SHP77 treated with DMSO at 0.1 percent for 48 hours (cell line): ENCODE measurements at places on chromosomes 5 and 9.
A peak's percentile ranks its signal among the peaks of the same experiment; 100 is the strongest.

- DNase-seq = no peak
Observed at GRCh38 chr5:135195270-135195608, 161.2 kb upstream of the PITX1 start.

GRCh38 chr5:154756009-154756867, 1.1 kb downstream of the LARP1 start:
- DNase-seq = no peak

GRCh38 chr5:56900858-56901578, 8.4 kb upstream of the SETD9 start:
- DNase-seq = peak; percentile 42

- no peak for DNase-seq
Observed at GRCh38 chr5:159058716-159059636, 40.7 kb downstream of the EBF1 start.

DNA sequence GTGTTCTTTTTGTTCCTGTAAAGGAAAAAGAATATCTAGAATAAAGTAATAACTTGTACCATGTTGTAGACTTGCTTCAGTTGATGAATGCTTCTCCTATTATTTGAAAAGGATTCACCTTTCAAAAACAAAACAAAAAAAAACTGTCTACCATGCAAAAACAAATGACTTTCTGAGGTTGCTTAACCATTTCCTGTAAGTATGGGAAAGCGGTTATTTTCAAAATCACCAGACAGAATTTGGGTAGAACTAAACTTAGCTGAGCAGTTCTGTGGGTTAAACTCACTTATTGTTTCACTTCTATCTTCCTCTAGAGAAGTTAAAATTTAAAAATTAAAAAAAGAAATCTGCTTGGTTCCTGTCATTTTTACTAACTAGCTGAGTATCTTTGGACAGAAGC, 25.2 kb downstream of the LNPEP start:
- no peak for DNase-seq

GRCh38 chr5:112784726-112785125, 47.0 kb downstream of the APC start:
- no peak for DNase-seq

- DNase-seq = no peak
Observed at GRCh38 chr5:95727764-95728191, 3.4 kb upstream of the RHOBTB3 start.

DNA sequence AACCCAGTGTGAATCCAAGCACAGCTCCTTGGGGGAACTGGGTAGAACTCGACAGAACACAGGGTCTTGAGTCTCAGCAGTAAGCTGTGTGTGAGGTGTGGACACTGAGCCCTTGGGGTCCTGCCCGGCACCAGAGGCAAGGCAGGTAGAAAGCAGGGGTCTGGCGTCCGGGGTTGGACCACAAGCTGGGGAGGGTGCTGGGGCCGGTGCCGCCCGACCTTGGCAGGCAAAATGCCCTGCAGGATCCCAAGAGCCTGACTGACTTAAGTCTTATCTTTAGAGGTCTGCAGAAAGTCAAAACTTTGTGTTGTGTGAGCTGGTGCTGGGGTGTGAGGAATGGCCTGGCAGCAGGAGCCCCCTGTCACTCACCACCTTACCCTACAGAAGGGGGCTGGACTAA, 49.3 kb downstream of the HABP4 start:
- no peak for DNase-seq

DNA sequence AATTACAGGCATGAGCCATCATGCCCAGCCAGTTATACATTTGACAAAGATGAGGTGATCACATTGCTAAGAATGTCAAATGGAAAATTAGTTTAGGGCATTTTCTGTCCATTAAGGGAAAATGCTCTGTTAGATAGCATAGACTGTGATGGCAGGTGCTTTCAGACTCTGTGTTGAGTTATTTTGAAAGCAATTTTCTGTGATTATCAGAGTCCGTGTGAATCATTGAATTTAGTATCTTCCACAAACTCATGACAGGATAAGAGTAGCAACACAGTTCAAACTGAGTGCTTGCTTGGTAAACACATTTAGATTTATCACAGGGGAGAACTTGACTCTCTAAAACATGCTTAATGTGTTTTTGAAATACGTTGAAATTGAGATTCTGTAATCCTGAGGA, 69.0 kb downstream of the GAPVD1 start:
- DNase-seq = no peak

GRCh38 chr5:147628058-147628895, 118.4 kb upstream of the DPYSL3 start:
- peak; percentile 58 for DNase-seq

DNA sequence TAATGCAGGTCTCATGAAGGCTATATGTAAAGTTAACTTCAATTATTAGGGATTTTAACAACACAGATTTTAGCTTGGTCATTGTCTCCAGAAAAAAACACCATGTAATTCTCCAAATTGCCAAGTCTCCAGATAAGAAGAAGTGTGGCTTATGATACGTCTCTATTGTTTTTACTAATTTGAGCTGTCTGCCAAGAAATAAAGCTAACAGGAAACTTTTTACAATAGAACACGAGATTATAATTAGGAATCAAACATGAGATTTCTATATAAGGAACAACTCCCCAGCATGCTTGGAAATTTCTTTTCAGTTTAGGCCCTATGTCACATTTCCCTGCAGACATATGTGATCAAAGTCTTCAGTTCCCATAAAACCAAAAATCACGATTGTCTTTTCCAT, 142.7 kb downstream of the MCTP1 start:
- DNase-seq = no peak

- no peak for DNase-seq
Observed at GRCh38 chr9:111147041-111147440, 108.8 kb upstream of the LPAR1 start.

GRCh38 chr5:126433701-126434100, 10.5 kb downstream of the GRAMD2B start:
- no peak for DNase-seq

GRCh38 chr9:137161558-137162486, 8.0 kb downstream of the LRRC26 start:
- no peak for DNase-seq

- DNase-seq = no peak
Observed at GRCh38 chr9:12773562-12773961, 1.3 kb upstream of the LURAP1L start.

DNA sequence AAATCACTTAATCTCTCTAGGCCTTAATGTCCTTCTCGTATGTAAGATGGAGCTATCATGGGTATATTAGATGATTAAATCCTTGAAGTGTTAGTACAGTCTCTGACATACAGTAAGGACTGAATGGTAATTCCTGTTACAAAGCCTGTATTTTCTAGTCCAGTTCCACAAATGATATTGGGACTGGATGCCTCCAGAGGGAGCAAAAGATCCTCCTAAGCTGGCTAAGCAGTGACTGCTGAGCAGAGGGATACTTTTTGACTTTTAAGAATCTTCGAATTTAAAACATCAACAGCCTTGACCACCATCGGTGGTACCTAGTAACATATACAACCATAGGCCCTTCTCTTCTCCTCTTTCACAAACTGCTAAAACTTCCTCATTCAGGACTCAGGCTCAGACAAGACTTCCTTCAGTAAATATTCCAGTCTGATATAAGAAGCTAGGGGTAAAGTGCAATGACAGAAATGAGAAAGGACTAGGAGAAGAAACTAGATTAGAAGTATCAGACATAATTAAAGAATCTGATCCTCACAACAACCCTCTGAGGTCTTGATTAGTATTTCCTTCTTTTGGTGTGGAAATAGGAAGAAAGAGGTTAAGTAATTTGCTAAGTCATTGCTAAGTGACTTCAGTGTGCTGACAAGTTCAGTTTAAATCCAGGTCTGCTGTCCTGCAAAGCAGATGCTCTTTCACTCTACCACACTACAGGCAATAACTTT, 13.9 kb downstream of the PTAR1 start:
- DNase-seq = no peak

- DNase-seq = no peak
Observed at GRCh38 chr5:124460642-124461041, 285.8 kb downstream of the ZNF608 start.

- no peak for DNase-seq
Observed at GRCh38 chr5:112124788-112125187, 294.3 kb downstream of the EPB41L4A start.

DNA sequence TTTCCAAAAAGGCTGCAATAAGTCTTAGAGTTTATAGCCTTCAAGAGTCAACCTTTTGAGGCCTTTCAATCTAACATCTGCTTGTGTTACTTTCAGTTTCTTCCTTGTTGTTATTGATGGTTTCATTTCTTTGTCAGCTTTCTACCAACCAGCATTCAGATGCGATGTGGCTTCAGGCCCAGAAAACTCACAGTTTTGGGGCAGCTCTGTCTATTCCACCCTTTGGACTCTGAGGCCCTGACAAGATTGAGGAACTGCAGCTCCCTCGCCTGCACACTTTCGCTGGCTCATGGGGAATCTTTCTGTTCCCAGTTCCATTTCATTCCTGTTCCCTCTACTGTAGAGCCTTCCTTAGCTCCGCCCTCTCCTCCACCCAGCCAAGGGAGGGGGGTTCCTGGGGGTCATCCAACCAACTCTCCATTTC, 13.3 kb upstream of the WHRN start:
- no peak for DNase-seq

GRCh38 chr5:139284295-139284694, 9.2 kb upstream of the MATR3 start:
- DNase-seq = no peak

DNA sequence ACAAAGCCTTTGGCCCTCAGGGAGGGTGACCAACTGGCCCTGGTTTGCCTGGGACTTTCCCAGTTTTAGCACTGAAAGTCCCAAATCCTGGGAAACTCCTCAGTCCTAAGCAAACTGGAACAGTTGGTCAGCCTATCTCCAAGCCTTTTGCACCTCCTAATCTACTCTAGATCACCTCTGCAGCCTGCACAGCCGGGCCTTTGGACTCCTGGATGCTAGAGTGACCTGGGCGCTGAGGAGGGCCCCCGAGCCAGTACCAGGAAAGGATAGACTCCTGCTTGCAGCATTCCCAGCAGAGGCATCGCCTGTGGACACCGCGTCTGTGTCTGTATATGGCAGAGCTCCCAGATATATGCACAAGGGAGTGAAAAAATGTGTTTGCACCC, 15.1 kb downstream of the IRF1 start:
- no peak for DNase-seq

DNA sequence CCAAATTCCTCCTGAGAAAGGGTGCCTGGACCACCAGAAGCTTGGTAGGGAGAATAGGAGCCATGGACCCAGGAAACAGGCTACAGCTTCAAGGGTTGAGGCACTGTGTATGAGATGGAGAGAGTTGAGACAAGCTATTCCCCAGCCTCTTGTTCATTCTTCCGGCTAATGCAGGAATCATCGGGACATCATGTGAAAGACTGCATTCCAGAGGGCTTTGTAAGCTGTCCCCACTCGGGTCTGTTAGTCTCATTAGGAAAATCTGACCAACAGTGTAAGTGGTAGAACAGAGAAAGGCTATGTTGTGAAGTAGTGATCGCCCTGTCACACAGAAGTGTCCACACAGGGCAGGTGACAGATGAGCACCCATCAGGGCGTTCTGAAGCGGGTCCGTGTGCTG, 81.4 kb downstream of the GABBR2 start:
- no peak for DNase-seq

GRCh38 chr5:91535499-91535898, 152.4 kb upstream of the ARRDC3 start:
- DNase-seq = no peak

DNA sequence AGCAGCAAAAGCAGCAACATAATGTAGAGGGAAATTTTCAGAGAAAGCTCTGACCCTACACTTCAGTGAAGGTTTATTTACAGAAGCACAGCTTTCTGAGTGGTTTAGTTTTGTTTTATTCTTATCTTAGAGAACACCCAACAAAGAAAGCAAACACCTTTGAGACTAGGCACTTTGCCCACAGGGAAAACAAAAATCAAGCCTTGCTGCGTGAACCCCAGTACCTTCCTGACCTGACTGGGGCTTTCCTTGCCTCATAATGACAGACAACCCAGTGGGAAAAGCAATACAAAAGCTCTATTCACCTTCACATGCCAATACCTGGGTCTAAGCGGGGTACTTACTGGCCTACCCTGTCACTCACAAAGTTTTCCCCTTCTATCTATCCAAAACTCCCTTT, 189.8 kb downstream of the HINT1 start:
- no peak for DNase-seq

GRCh38 chr5:59856358-59856757, 37.2 kb downstream of the PDE4D start:
- no peak for DNase-seq

GRCh38 chr5:53779541-53779981, 219.1 kb downstream of the NDUFS4 start:
- DNase-seq = no peak

DNA sequence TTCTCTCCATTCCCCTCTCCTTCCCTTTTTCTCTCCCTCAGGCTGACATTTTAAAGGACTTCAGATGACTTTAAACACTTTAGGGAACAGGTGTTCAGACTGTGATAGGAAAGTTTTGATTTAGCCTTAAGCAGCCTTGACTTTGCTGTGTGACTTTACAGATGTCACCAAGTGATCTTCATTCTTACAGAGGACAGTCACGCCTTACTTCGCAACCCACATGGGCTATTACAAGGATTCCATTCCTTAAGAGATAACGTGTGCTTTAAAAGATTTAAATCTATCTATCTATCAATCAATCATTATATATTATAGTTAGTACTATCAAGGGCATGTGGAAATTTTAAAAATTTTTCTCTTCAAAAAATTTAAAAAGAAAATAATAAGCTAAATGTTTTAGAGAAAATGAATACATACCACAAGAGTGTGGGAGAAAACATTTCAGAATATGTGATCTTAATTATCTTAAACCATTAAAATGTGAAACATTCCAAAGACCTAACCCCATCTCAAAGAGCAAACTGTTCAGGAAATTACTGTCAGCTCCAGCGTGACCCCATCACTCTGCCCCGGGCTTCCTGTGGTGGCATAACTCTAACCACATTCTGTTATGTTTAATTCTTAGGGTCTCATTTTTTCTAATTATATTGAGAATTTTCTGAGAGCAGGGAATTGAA, 530.5 kb downstream of the SEMA5A start:
- DNase-seq = no peak

GRCh38 chr5:137141779-137142178, 357.3 kb downstream of the SPOCK1 start:
- DNase-seq = no peak

GRCh38 chr9:114279693-114280092, 43.2 kb upstream of the ORM1 start:
- no peak for DNase-seq

GRCh38 chr5:113378081-113378480, 56.7 kb downstream of the TSSK1B start:
- no peak for DNase-seq

- no peak for DNase-seq
Observed at GRCh38 chr5:31663519-31663918, 24.6 kb downstream of the PDZD2 start.

DNA sequence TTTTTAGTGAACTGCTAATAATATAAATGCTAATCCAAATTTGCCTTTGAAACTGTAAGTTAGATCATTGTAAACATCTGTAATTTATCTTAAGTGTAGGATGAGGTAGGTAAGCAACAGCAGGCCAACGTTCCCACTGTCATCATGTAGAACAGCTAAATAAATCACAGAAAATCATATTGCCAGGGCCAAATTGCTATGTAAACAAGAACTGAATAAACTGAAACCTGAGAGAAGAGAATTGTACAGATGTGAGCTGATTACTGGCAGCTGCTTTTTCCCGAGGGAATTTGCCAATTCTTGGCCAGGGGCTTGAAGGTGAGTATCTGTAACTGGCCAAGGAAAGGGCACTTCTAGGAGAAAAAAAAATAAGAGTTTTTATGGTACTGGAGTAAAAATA, 97.6 kb downstream of the CDH10 start:
- peak; percentile 99 for DNase-seq

- no peak for DNase-seq
Observed at GRCh38 chr5:154794525-154795234, 39.5 kb downstream of the LARP1 start.

GRCh38 chr5:133842846-133843611, 125.4 kb downstream of the C5orf15 start:
- DNase-seq = no peak

- no peak for DNase-seq
Observed at GRCh38 chr9:98367371-98367900, 112.0 kb upstream of the TBC1D2 start.
